CD8-positive, alpha-beta T cell (primary cell): ENCODE measurements at places on chromosomes 11 and 22.

GRCh38 chr11:14179116-14179820, 179.7 kb downstream of the RRAS2 start:
- DNase-seq, result no peak

GRCh38 chr22:22181341-22181850, 63.2 kb upstream of the VPREB1 start:
- DNase-seq, result no peak

DNA sequence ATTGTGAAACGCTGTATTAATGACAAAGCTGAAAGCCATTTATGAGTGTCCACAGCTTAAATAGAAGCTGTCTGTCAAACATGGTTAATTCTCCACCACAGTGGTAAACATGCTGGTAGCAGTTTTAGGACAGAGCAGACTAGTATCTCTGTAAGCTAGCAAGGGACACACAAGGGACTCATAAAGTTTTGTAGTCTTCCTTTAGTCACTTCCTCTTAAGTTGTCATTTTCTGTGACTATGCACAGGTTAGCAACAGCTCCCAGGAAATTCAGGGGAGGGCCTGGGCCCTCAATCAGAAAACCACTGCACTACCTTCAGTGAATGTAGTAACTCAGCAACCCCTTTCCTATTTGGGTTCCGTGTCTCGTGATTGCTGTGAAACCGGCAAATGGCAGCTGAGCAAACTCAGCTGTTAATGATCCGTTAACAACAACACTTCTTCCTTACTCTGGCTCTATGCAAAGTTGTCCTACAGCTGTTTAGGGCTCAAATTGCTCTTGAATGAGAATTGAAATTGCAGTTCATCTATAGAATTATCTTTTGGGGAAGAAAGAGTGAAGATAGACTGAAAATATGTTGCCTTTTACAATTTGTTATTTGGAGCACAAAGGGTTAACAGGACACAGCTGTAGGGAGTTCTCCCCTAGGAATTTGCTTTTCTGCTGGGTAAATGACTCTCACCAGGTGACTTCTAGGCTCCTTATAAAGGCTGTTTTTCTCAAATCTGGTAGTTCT, at the start of gene MMP26:
Gene MMP26, plus strand, starts transcription at position 731 of the 736 bp plus-strand sequence.
- no peak for DNase-seq

DNA sequence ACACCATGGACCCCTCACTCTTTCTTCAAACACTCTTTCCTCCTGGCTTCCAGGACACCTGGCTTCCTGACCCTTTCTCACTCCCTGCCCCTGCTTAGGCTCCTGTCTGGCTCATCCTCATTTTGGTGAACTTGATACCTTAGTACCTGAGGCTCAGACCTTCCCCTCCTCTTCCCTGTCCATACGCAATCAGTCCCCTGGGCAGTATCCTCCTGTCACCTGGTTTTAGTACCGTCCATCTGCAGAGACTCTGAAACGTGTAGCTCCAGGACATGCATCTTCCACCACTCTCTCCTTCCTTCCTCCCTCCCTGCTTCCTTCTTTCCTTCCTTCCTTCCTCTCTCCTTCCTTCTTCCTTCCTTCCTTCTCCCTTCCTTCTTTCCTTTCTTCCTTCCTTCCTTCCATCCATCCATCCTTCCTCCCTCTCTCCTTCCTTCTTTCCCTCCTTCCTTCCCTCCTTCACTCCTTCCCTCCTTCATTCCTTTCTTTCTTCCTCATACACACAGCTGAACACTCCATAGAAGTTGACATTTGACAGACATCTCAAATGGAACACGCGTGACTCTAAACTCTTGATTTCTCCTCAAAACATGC, 1488.6 kb downstream of the TBC1D22A start:
- DNase-seq, result no peak

GRCh38 chr11:134727204-134727603, 315.2 kb upstream of the B3GAT1 start:
- DNase-seq, result no peak
